Esophagus squamous epithelium (tissue), 5 donors: ENCODE measurements at places on chromosomes 7 and 10.

DNA sequence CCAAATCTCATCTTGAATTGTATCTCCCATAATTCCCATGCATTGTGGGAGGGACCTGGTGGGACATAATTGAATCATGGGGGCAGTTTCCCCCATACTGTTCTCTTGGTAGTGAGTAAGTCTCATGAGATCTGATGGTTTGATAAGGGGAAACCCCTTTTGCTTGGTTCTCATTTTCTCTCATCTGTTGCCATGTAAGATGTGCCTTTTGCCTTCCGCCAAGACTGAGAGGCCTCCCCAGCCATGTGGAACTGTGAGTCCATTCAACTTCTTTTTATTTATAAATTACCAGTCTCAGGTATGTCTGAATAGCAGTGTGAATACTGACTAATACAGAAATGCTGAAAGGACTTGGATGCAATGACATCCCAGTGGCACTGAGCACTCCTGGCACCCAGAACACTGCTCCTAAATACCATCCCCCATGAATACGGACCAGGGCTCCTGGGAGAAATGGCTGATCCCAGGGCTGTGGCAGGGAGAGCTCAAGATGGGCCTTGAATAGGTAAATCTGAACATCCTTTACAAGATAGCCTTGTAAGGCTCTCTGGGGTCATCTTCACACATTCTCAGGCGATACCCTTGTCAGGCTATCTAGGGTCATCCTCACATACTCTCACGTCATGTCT lies 19.4 kb downstream of the ZFAND2A start:
- no peak for DNase-seq

GRCh38 chr7:90994601-90995000 lies 269.6 kb upstream of the FZD1 start:
- DNase-seq, result no peak

GRCh38 chr7:94701555-94701973 lies 45.6 kb upstream of the SGCE start:
- no peak for DNase-seq

GRCh38 chr7:45897042-45897690 lies 8.9 kb downstream of the IGFBP1 start:
- no peak for DNase-seq

DNA sequence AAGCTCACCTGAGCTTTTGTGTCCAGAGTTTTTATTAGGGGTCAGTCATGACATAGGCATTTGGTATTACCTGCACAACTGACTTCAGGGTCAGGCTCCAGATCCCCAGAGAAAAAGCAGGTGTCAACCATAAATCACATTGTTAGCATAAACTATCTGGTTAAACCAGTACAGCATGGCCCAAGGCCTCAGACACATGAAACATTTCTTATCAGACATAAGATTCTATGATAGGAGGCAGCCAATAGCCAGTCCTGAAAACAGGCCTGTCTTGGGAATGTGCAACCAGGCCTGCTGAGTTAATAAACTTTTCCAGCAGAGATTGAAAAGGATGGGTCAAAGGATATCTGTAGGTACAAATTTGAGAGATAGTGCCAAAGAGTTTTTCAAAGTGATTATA lies 116.1 kb downstream of the TPST1 start:
- DNase-seq, result no peak

DNA sequence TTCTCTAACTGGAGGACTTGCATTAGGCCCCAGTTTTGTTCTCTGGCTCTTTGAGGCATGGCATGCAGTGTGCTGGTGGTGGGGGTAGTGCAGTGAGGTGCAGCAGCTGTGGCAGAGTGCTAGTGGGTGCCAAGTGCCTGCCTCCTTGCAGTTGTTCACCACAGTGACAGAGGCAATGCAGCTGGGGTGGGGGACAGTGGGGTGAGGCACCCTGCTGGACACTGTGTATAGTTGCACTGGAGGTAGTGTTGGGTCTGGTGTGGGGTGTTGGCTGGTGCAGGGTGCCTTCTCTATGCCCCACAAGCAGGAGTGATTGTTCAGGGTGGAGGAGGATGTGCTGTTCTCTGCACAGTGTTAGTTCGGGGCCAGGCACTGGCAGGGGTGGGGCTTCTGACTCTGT lies 21.7 kb upstream of the KEL start:
- DNase-seq, result no peak

DNA sequence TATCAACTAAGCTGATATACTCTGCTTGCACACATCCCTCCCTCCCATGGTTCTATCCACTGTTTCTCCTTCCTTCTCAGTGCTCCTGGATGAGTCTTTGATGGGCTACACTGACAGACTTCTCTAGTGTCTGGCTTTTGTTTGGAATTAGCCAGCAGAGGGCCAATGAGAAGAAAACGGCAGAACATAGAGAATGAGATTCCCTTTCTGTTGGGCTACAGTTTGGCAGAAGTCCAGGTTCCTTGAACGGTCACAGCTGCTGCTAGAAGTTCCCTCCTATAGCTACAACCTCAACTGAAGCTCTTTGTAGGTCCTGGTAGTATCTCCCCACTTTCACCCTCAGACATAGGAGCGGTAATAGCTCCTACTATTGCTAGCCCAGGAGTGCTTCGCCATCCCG lies 251.1 kb upstream of the LRRN3 start:
- DNase-seq, result no peak

DNA sequence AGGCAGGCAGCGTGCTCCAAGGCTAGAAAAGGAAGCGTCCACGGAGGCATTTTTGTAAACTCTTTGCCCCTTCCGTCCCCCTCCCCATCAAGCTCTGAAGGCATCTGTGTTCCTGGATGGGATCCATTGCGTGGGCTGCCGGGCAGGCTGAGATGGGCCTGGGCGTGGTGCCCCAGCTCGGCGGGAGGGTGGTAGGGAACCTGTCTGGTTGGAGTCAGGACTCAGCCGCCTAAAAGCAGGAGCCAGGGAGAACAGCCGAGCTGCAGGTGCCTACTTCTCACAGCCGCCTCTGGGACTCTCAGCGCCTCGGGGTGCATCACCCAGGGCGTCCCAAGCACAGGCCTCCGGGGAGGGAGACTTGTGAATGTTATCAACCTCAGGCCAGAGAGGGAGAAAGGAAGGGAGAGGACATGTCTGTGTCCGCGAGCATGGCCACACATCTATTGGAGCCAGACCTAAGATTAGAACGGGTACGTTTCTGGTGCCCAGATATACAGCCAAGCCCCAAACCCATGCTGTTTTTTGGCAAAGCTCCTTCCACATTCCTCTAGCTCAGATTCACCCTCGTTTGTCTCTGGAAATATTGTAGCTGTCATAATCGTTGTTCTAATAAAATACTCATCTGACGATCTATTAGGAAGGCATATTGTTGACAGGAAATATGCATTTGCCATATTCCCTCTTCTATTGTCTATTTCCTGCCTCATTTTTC lies 48.6 kb upstream of the CTBP2 start:
- no peak for DNase-seq

DNA sequence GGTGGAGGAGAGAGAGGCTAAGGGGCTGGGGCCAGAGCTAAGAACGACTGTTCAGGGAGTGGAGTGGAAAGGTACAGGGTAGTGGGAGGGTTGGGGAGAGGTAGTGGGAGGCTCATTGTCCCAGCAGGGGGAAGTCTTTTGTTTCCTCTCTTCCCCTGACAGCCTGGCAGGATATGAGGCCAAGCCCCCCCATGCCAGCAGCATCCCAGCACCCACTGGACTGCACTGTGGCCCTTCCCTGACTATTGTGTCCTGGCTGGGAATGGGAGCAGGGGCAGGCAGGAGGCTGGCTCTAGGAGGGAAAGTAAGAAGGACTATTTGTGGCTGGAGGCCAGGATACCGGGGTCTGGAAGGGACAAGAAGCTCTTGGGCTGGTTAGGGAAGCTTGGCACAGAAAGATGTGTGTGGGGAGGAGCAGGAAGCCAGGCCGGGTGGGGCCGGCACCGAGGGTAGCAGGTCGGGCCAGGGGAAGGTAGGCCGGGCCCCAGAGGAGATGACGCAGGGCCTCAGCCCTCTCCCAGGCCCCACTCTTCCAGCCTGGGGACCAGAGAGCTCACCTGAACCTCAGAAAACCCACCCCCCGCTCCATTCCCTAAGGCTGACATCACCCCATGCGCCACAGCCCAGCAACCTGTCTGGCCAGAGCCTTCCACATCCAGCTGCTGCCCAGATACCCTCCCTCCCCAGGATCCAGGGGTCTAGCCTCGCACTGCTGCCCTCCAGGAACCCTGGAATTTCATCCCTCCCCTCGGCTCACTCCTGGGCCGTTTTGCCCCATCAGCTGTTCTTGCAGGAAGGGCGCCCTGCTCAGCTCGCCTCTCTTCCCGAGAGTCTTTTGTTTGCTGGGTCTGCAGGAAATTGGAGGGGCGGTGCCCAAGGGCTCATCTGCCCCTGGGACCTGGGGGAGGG lies 8.8 kb upstream of the EPHB4 start:
- DNase-seq, result no peak

GRCh38 chr7:26694141-26694540 lies 170.2 kb downstream of the SKAP2 start:
- DNase-seq, result no peak

DNA sequence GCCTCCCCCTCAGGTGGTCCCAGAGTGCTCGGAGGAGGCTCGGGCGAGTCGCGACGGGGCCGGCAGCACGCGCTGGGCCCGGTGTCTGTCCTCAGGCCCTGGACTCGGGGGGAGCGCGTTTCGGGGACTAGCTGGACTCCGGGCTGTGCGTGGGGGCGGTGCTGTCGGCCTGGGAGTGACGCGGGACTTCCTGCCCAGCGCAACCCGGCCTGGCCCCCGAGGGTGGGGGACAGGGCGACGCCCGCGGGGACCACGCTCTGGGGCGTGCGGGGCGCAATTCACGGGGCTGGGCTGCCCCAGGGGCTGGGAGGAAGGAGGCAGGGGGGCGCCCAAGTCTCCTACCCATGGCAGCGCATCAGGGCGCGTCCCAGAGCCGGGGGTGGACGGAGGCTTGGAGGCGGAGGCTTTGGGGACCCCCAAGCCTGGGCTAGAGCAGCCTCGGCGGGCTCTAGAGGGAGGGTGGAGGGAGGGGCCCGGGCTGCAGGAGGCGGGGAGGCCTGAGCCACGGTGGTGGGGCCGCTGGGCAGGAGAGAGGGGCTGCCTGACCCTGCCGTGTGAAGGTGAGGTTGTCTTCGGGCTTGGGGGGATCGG lies 2.3 kb upstream of the VENTX start:
- DNase-seq, result no peak

GRCh38 chr7:726854-727103 lies 280 bp downstream of the DNAAF5 start:
- DNase-seq, result no peak

- DNase-seq, result no peak
Measured at GRCh38 chr10:131946321-131946751, 35.4 kb downstream of the BNIP3 start.

GRCh38 chr7:26279405-26279804 lies 12.3 kb upstream of the SNX10 start:
- DNase-seq, result no peak

- no peak for DNase-seq
Measured at GRCh38 chr7:140312141-140312846, 86.0 kb downstream of the SLC37A3 start.

GRCh38 chr10:52232561-52233350 lies 81.3 kb upstream of the DKK1 start:
- no peak for DNase-seq

- DNase-seq, result no peak
Measured at GRCh38 chr7:142910031-142910433, 23.5 kb downstream of the TRPV5 start.

- DNase-seq, result no peak
Measured at GRCh38 chr10:132524443-132525285, 12.9 kb upstream of the INPP5A start.

DNA sequence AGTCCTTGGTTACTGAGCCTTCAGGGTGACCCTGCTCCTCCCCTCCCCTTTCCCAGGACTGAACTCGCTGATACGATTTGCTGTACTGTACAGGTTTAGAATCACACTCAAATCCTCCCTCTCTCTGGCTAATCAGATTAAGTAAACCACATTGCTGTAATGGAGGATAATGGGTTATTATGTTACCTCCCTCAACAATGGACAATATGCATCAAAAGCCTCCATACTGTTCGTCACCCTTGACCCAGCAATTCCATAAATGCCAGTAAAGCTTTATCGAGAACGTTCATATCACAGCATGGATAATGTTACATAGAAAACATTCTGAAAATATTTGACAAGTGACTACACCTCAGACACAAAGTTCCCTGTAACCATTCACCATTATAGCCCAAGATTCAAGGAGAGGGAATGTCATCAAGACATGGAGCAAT lies 61.7 kb downstream of the FAM107B start:
- DNase-seq, result no peak

- no peak for DNase-seq
Measured at GRCh38 chr10:44234483-44234875, 150.4 kb downstream of the CXCL12 start.

DNA sequence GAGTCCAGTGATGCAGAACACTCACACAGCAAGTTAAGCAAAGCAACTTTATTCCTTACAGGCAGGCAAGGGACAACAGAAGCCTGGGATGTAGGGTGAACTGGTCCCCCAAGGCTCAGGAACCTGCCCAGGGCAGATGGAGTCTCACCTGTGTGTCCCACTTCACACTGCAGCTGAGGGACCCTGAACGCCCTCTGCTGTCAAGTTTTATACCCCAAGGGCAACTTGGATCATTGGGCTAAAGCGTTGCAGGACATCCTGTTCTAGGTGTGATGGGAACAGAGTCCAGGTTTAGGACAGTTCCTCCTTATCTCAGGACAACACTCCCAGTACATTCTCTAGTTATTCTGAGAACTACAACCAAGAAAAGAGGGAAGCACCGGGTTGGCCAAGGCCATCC lies 49.5 kb upstream of the ZNF746 start:
- DNase-seq, result no peak

GRCh38 chr10:128054163-128054970 lies 71.9 kb downstream of the MKI67 start:
- DNase-seq, result no peak

- no peak for DNase-seq
Measured at GRCh38 chr7:69903410-69903809, 305.1 kb downstream of the AUTS2 start.

DNA sequence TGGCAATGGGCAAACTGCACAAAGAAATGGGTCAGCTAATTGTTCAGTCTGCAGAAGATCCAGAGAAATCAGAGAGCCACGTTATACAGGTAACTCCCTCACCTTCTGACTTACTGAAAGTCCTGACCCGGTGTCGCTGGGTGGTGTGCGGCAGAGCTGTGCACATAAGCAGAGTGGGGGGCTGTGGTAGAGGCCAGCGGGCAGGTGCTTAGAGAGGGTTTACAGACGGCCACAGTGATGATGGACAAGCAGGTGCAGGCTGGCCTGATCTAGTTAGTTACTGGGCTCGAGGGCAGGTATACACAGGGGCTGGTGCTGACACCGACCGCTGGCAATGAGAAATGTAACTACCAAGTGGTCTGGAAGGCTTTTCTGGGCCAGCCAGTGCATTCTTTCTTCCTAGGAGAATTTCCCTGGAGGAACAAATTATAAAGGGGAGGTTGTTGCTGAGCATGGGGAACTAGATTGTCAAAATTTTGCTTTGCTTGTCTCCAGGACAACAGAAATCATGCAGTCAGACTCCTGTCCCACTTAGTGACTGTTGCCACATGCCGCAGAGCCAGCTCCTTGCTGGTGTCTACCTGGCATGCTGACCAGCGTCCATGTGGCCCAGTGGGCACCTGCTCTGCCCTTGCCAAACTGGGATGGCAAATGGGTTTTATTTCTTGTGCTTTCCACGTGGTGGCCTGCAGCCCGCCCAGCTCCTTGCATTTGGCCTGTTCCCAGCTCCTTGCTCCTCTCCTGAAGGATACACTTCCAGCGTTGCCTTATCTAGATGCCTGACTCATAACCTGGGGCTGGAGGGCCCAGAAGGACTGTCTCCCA lies 28.8 kb downstream of the DENND10 start:
- DNase-seq, result no peak
